HS-27A (cell line): ENCODE measurements at places on chromosomes 6 and 20.

DNA sequence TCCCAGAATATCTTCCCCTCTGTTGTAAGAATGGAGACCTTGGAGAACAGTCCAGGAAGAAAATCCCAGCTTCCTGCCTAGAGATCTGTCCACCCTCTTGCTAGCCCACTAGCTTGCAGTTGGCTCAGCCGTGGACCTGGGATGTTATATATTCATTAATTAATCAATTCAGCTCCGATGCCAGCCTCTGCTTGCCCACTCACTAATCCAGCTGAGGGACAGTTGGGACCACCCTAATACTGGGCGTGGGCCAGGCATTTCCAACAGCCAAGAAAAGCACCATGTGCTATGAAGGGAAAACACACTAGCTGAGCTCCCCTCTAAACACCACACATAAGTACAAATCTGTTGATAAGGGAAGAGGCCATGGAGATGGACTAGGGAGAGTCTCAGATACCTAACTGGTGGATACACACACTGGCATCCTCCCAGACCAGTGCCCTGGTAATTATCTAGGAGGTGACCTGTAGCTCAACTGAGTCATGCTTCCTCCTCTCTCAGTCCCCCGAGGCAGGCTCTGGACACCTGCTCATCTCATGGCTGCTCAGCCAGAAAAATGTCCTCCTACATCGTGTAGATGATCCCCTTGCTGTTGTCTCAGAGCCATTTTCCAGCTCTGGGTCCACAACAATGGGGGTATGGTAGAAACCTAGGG lies 78.9 kb downstream of the ANKRD60 start:
- no peak for DNase-seq

- DNase-seq = no peak
These were observed 21.5 kb upstream of the TMEM244 start for GRCh38 chr6:129882510-129883023.

- no peak for DNase-seq
These were observed 922.9 kb downstream of the TBC1D32 start for GRCh38 chr6:120411394-120411793.

- DNase-seq = no peak
These were observed 65.2 kb upstream of the PIM1 start for GRCh38 chr6:37104824-37105147.

- no peak for DNase-seq
These were observed 63.3 kb downstream of the STK35 start for GRCh38 chr20:2164966-2165365.

DNA sequence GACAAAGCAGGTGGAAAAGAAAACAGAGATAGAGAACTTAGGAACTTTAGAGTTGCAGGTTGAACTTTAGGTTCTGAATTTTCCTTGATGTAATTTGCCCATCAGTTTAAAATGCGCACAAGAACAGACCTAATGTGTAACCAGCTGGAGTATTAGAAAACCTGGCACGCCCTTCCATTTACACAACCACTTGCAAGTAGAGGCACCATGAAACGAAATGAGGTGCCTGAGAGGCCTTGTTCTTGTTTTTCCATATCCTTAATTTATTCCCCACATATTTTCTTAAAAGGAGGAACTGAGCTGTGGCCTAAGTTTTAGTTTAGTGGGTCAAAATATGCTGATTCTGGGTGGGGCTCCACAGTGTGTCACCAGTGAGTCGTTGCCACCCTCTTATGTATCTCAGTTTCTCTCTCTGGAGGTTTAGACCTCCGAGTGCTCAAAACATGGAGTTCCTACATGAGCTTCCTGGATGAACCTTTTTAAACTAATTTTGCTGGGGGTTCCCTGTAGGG lies 17.2 kb upstream of the IL22RA2 start:
- DNase-seq = no peak

DNA sequence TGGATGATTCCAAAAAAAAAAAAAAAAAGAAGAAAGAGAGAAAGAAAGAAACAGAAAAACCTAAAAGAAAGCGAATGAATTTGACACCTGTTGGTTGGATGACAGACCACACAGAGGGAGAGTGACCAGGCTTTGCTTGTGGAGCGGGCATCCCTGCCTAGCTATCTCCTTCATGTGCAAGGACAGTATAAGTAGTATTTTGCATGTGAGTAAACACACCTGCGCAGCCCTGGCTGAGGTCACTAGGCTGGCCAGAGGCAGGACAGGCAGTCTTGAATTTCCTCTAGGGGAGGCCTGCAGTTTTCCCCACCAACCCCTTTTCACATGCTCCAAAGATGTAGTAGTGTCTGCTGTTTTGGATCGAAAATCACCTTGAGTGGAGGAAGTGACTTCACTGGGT lies 126.4 kb downstream of the CCDC170 start:
- no peak for DNase-seq

DNA sequence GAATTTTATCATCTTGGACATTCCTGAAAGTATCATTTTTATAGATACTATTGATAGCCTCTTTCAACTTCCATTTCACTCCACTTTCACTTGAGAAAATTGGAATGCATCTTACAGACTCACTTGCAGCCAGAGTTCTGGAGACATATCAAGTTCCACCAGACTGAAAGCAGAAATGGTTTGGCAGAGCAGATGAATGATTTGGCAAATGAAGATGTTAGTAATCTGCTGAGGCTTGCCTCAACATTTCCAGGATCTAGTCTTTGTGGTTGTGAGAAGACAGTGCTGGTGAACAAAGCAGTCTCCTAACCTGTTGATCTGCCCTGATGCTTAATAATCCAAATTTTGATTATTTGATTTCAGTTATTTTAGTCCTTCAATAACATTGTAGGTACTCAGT lies 202.6 kb downstream of the TRDN start:
- DNase-seq = no peak

DNA sequence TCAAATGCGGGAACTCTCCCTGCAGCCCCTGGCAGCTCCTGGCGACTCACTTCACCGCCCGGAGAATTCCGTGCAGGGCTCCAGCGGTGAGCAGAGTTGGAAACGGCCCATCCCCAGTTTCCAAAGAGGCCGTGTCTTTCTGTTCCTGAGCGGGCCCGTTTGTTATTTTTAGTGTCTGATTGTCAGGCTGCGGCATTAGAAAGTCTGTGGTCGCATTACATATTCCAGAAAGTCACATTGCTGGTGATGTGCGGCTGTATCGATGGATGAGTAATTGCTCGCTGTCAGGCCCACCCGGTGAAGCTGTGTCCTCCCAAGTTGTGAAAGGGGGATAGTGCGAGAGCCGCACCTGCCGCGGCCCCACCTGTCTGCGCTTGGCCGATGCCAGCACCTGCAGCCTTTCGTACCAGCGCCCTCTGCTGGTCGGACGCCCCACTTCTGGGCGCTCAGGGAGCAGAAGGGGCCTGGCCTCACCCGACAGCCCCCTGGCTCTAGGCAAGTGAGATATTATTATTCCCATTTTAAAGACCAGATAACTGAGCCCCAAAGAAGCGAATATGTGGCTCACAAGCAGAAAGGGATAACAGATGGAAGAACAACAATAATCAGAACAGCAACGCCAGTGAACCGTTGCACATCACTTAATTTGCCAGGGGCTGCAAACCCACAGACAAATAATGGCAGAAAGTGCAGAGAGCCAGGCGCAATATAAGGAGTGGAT lies 244.9 kb downstream of the TSHZ2 start:
- no peak for DNase-seq

DNA sequence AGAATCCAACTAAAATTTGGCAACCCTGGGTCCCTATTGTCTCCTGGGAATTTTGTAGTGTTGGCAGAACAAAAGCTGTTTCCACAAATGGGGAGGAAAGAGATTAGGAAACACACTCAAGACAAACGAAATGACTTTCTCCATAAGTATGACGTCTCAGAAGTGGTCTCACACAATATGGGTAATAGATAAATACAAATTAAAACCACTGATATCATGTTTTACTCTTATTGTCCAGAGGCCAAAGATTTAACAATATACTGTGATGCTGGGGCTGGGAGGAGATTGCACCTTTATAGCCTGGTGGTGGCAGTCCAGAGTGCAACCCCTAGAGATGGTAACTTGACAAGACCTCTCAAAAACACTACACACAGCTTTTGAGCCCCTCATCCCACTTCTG lies 18.6 kb downstream of the FKBP1A start:
- DNase-seq = no peak
